ENCODE measurements at places on chromosomes 13 and 19. TPM values are rescaled to one million over a fixed set of nuclear protein-coding genes. Genes with fewer than 3 reads are reported as not detected.

Gene VSTM1
- 1.0 TPM for total RNA-seq

Gene IGFL1
- not detected for total RNA-seq

Gene ZNF444
- 24.2 TPM for total RNA-seq

Gene ATP13A1
- 72.9 TPM for total RNA-seq

Gene MISP
- total RNA-seq, result 4.4 TPM

Gene IZUMO2
- total RNA-seq, result not detected

Data from A375 (cell line).